G401 (cell line): ENCODE measurements at places on chromosomes 2 and 18.

GRCh38 chr18:25704071-25704470 is 352.1 kb upstream of the ZNF521 start:
- no peak for DNase-seq

DNA sequence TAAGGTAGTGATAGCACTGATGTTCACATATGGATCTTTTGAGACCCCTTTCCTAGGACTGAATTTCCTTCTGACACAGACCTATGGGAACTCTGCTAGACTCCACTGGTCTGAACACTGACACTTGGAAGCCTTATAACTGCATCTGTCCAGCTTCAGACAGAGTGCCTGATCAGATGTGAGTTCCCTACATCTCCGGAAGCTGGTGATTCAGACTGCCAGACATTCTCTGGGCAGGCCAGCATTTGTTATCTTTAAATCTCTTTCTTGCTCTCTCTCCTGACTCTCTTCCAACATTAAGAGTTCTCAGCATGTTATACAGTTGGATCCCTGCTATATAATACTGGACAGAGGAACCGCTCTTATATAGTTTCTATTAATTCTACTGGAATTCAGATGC is 408.5 kb downstream of the ZEB2 start:
- DNase-seq, result no peak

DNA sequence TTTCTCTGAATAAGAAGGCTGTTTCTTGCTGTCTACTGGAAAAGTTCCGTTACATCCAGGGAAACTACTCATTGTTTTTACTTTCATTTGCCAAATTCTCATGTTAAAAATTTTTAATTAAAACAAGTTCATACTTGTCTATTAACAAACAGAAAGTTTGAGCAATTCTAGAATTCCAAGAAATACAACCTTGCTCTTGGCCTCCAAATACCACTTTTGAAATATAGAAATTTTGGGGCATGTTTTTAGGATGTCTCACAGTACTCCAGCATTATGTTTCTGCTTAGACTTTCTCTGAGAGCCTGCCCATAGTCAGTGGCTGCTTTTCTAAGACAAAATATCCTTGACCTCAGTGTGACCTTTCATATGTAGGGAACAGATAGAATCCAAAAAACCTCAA is 228.7 kb upstream of the RND3 start:
- DNase-seq, result no peak

- no peak for DNase-seq
Observed at GRCh38 chr2:68764806-68765311, 30.2 kb downstream of the ARHGAP25 start.

DNA sequence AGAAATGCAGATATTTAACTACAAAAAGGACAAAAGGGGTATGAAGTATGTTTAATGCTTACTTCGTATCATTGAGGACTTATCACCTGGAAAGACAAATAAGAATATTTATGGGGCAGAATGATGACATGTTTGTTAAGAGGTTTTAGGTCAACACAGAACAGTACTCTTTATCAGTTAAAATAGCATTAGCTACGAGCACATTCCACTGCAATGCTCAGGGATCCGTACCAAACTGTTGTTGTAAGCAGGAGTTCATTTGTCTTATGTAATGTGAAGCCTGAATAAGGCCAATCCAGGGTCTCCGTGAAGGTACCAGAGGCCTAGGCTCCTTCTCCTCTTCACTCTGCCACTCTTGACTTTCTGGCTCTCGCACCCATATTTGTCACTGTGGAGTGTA is 465.7 kb upstream of the NRP2 start:
- no peak for DNase-seq

- DNase-seq, result no peak
Observed at GRCh38 chr2:175732531-175732930, 269.5 kb downstream of the LNPK start.

- no peak for DNase-seq
Observed at GRCh38 chr18:59916746-59917145, 16.9 kb downstream of the PMAIP1 start.

DNA sequence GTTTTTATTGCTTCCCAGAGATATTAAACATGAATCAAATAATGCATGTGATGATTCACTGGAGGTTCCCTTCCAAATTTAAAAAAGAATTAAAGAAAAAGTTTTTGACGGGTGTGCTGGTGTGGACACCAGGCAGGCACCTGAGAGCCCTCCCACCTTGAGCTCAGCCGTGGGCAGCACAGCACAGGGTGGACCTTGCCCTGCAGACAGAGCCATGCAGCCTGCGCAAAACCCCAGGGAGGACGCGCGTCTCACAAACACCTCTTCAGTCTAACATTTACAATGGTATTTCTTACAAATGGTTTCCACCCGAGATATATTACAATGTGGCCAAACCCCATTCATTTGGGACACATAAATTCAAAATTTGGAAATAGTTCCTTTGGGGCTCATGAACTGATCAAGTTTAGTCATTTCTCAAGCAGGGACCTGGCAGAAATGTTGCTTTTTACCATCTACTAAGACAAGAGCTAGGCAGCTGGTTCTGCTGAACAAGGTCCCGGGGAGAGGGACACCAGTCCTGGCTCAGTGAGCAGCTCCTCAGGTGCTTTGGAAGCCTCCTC is 45.4 kb downstream of the ODC1 start:
- DNase-seq, result no peak

- no peak for DNase-seq
Observed at GRCh38 chr18:28494151-28494550, 317.2 kb upstream of the CDH2 start.

DNA sequence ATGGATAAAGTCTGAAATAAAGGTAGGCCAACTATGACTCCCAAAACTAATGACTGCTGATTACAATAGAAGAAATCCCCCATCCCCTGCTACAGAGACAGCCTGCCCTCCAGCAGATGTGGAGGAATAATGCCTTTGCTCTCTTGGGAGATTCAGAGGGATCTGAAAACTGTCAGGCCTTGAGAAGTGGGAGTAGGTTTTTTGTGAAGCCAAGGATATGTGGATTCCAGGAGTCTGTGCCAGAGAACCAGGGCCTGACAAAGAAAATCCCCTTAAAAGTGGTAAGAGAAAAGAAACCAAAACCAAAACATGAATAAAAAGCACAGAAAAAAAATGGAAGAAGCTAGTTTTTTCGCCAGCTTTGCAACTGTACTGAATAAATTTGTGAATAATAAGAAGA is 397.6 kb downstream of the ZNF521 start:
- no peak for DNase-seq

DNA sequence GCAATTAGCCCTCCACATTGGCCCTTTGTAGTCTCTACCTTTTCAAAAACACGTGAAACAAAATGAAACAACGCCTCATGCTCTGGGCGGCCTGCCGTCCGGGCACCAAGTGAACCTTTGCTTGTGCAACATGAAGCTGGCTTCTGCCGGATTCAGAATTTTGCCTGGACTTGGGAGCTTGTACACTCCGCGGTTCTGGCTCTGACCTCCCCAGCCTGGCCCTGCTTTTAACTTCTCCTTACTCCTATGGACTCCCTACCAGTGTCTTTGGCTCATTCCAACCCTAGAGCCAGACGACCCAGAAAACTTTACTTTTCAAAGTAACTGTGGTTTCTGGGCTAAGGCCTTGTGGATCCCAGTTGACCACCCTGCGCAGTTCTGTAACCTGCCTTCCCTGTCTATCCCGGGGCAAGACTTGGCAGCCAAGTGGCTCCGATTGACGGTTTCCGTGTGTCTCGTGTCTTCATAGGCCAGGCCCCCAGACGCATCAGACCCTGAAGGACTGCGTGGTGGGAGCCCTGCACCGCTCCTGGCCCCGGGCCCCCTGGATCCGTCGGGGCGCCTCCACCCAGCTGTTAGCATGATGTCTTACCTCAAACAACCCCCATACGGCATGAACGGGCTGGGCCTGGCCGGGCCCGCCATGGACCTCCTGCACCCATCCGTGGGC is 1.9 kb downstream of the OTX1 start:
- DNase-seq, result no peak

GRCh38 chr2:128309280-128310093 is 9.2 kb downstream of the HS6ST1 start:
- no peak for DNase-seq

DNA sequence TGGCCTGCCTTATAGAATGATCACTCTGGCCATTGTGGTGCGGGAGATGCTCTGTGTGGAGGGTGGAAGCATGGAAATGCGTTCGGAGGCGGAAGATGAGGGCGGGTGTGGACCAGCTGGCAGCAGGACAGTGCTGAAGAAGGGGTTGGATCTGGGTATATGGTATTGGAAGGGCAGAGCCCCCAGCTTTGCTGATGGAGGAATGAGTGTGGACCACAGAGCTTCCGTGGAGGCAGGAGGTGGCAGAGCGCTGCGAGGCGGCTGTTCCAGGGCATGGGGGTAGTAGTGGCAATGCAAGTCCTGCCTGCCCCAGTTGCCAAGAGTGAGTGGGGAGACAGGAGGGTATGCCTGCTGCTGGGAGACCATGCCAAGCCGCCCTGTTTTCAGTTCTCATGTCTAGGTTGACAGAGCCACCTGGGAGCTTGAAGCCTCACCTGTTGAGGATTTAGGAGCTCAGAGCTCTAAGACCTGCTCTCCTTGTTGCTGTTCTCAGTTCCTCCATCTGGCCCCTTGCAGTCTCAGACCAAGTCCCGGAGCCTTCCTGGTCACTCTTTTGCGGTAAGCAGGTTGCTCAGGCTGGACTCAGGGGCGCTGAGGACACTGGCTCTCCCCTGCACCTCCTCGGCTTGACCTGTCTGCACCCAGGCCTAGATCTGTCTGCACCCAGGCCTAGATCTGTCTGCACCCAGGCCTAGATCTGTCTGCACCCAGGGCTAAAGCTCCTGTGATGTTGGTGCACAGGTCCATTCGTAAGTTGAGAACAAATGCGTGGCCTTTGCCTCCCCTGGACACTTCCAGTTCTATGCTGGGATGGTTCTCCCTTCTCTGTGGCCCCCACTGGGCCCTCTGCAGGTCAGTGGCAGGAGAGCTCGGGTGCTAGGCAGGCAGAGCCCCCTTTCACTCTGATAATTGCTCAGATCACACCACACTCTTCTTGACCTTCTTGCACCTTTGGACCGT is 290.5 kb upstream of the HS6ST1 start:
- DNase-seq, result no peak
